ENCODE measurements at places on chromosomes 12 and 14.
A peak's percentile ranks its signal among the peaks of the same experiment; 100 is the strongest.

DNA sequence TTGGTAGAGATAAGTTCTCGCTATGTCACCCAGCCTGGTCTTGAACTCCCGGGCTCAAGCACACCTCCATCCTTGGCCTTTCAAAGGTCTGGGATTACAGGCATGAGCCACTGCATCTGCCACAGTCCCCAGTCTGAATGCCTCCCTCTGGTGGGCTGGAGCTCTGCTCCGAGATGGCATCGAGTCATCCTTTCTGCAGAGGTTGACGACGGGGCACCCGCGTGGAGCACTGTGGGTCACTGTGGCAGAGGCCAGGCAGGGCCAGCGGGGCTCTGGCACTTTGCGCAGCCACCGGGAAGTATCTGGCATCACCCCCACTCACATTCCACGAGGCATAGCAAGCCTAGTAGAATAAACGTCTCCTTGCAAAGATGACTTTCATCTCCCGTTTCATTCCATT, 163.3 kb upstream of the DIO3 start:
- no peak for DNase-seq

GRCh38 chr12:4552191-4552590, 9.8 kb upstream of the DYRK4 start:
- DNase-seq: no peak

- no peak for DNase-seq
These were observed 70.4 kb downstream of the RPL10L start for GRCh38 chr14:46581036-46581671.

DNA sequence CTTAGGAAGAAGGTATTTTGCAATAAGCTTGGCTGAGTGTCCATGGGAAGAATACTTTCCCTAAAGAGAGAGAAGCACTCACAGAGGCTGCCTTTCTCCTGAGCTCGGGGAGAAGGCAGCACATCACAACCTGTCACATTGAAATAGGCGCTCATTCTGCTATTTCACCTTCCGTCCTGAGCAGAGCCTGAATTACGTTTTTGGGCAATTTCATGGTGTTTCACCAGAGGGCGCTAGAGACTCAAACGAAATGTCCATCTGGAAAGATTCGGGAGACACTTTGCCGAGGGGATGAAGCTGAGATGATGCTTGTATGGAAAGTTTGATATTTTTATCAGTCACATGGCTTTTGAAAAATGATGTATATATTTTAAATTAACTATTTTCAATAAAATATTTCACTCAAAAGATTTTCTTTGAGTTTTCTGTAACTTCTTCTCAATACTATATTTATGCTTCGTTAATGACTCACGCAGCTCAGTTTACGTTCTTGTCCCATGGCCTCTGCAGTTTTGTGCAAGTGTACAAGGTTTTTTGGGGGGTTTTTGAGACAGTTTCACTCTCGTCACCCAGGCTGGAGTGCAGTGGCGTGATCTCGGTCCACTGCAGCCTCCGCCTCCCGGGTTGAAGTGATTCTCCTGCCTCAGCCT, 17.4 kb upstream of the B4GALNT3 start:
- no peak for DNase-seq

GRCh38 chr12:72256725-72257124, 15.4 kb upstream of the TRHDE start:
- DNase-seq: no peak

GRCh38 chr12:77115471-77115870, 50.1 kb upstream of the E2F7 start:
- no peak for DNase-seq

DNA sequence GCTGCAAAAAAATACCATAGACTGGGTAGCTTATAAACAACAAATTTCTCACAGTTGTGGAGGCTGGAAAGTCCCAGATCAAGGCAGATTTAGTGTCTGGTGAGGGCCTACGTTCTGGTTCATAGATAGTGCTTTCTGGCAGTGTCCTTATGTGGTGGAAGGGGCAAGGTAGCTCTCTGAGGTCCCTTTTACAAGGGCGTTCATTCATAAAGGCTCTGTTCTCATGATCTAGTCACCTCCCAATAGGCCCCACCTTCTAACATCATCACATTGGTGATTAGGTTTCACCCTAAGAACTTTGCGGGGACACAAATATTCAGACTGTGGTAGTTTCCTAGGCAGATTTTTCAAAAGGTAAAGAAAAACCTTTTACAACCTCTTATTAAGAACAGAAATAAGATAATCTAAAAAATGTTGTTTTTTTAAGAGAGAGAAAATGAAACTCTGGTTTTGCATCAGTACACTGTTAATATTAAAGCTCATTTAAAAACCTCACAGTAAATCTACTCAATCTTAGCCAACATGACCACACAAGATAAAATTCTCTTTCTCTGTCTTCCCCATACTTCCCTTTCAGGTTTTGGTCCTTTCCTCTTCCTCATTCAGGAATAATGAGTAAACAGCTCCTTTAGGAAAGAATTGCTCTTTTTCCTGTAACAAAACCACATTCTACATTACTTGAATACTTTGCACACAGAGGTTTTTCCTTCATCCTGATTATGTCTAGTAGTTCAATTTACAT, 117.5 kb downstream of the UNC79 start:
- no peak for DNase-seq

- no peak for DNase-seq
These were observed 27.7 kb downstream of the CEP170B start for GRCh38 chr14:104892531-104893434.

- DNase-seq: no peak
These were observed 260.0 kb upstream of the PLEKHG7 start for GRCh38 chr12:92442782-92443181.

GRCh38 chr12:24378548-24379407, 429.3 kb upstream of the SOX5 start:
- no peak for DNase-seq

DNA sequence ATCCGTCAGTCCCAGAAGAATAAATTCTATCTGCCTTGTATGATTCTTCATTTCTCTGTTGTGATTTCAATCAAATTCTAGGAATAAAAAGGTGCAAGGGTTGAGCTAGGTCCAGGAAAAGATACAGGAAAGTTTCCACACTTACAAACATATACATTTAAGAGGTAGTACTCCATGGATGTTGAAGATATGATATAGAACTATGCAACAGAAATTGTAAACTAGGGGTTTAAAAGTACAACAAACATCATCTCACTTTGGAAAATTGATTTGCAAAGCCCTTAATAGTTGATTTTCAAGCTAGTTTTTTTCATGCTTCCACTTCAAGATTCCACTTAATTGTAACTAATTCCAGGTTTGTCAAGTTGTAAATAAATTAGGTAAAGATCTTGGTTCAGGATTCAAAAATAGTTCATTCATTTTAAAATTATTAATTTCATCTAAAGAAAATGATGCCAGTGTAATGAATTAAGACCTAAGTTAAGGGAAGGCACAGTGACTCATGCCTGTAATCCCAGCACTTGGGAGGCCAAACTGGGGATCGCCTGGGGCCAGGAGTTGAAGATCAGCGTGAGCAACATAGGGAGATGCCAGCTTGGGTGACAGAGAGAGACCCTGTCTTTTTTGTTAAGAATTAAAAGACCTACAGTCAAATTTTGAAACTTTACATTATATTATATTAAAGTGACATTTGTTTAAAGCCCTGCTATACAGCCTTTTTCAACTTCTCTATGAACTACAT, at the start of gene OR6C70:
Gene OR6C70 (minus strand): TSS at position 51 of the 742 bp plus-strand sequence. CDS start 0 bp downstream, at position 51.
- DNase-seq: no peak

- no peak for DNase-seq
These were observed 9.7 kb upstream of the KRT81 start for GRCh38 chr12:52300796-52301691.

DNA sequence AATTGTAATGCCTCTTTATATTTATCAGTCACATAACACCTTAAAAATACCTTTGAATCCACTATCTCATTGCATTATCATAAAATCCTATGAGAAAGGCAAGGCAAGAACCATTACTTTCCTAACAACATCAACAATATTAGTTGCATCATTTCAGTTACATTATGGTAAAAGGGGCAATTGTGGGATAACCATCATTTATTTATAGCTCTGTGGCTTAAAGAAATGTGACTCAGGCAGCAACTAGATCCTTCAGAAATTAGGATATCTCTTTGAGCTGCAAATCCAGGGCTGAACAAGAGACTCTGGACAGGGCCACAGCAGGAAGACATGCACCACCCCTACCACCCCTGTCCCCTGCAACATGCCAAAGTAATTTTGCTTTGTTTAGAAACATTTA, 36.4 kb downstream of the EPS8 start:
- no peak for DNase-seq

- peak; percentile 38 for DNase-seq
These were observed 88.5 kb upstream of the NCOR2 start for GRCh38 chr12:124655698-124656516.

DNA sequence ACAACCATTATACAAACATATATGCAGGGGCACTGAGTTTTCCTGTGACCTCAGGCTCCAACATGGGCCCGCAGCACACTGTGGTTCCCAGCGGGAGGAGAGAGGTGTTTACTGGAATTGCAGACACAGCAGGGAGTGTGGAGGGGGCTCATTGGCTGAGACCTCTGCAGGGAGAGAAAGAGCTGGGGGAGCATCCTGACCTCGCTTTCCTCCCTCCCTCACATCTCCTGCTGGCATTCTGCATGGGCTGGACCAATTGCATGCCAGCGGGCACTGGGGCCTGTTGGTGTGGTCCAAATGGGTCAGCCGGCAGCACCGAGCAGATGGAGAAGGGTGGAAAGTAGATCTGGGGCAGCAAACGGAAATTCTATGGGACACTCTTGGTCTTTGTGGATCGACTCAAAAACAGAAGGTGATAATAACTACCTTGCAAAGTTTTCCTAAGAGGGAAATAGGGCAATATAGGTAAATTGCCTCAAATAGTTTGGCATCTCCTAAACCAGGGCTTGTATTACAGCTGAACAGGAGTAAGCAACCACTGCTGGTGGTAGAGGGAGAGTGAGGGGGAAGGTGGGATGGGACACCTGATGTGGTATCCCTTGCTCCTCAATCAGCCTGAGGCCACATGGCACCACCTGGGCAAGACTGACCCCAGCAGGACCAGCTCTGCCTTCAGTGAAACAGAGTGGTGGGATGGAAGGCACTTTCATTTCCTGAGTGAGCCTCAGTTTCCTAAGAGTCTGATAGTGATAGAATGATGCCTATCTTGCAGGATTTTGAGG, 86.9 kb downstream of the NTF3 start:
- no peak for DNase-seq

- DNase-seq: no peak
These were observed 309.3 kb downstream of the ITPR2 start for GRCh38 chr12:26523708-26524150.

Data from bone marrow (tissue), 2 donors.